ENCODE measurements at places on chromosomes 3 and 15.

DNA sequence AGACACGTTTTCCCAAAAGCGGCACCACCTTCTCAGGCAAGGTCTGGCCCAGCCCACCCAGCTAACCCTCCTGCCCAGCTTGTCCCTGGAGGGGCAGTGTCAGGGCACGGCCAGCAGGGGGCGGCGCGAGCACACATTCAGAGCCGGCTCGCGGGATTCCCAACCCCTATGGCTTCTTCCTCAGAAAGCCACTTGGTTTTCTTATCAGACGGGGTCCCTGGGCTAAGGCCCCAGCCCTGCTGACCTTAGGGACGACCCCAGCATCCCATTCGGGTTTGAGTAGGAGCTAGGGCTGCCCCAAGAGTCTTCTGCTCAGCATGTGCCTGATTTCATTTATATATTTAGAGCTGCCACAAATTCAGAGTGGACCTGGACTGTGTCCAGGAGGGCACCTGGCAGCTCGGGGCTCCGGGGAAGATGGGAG lies 14.5 kb downstream of the RLBP1 start:
- peak; percentile 64 for DNase-seq

GRCh38 chr3:72081471-72082185 lies 296.7 kb upstream of the PROK2 start:
- no peak for DNase-seq

- DNase-seq, result no peak
Observed at GRCh38 chr3:156252656-156253055, 132.3 kb downstream of the KCNAB1 start.

DNA sequence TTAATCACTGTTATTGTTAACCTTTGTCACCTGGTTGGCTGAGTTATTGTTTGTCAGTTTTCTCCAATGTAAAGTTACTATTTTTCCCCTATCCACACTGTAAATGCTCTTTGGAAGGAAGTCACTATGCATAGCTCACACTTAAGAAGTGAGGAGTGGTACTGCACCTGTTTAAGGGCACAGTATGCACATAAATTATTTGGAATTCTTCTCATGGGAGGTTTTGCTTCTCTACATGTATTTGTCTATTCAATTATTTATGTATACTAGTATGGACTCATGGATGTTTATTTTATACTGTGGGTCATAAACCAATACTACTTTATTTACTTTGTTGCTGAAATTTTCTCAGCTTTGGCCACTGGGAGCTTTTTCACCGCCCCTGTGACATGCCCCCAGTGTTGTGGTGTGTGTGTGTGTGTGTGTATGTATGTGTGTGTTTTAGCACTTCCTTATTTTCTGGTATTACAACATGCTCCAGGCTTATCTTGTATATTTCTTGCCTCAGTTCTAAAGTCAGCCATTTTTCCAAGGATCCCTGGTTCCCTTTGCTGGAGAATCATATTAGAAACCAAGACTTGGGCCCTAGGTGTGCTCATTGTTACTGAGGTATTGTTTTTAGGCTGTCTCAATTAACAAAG lies 290.5 kb downstream of the KBTBD8 start:
- DNase-seq, result no peak

GRCh38 chr15:78425643-78426042 lies 12.4 kb upstream of the IREB2 start:
- DNase-seq, result no peak

GRCh38 chr15:64774629-64775493 lies 528 bp downstream of the RBPMS2 start:
- DNase-seq, result no peak

Data from fibroblast of skin of right quadriceps (primary cell).